ENCODE measurements at places on chromosomes 7 and 10.
A peak's percentile ranks its signal among the peaks of the same experiment; 100 is the strongest.

- peak; percentile 86 for DNase-seq
Observed at GRCh38 chr7:101953248-101953819, 135.9 kb downstream of the CUX1 start.

- DNase-seq, result no peak
Observed at GRCh38 chr7:8515640-8516185, 82.3 kb downstream of the NXPH1 start.

- no peak for DNase-seq
Observed at GRCh38 chr7:140494867-140495266, 15.6 kb upstream of the MKRN1 start.

GRCh38 chr10:7310076-7310475 is 100.8 kb downstream of the SFMBT2 start:
- DNase-seq, result no peak

- DNase-seq, result no peak
Observed at GRCh38 chr10:18178854-18179483, 38.7 kb downstream of the CACNB2 start.

DNA sequence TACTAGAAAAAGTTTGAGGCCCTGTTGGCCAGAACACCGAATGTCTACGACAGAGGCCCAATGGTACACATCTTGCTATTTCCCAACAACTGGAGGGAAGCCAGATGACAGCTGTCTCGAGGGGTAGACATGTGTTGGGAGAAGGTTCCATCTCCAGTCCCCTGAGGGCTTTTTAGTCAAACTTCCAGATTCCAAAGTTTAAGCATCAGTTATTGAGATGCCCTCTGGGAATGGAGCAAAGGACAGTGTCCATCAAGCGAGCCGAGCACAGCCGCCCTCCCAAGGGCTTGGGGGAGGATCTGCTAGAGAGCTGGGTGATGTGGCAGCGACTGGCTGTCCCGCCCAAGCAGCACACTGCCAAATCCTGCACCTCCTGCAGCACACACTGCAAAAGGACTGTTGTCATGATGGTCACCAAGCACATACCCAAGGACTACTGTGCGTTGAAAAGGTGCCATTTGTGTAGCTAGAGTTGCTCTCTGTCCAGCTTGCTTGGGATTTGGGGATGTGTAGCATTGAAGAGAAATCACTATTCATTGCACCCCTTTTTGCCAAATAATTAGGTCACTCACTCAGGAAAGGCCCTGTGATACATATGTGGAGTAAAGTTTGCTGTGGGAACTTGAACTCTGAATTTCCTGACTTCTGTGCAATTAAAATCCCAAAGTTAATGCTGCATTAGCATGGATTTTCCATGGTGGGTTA is 164.6 kb downstream of the TRIL start:
- DNase-seq, result no peak

DNA sequence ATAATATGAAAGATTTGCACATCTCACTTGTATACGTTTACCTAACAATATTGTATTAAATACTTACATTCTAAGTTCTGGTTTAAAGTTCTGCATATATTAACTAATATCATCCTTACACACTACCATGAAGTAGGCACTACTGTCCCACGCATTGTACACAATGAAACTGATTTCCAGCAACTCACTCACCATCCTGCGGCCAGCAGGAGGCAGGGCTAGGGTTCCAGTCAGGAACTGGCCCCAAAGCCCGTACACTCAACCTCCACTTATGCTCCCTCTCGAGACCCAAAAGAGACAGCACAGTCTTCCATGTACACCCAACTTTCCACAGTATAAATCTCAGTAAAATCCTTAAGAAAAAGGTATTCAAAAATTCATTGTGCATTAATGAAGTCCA is 41.4 kb downstream of the GRID1 start:
- no peak for DNase-seq

DNA sequence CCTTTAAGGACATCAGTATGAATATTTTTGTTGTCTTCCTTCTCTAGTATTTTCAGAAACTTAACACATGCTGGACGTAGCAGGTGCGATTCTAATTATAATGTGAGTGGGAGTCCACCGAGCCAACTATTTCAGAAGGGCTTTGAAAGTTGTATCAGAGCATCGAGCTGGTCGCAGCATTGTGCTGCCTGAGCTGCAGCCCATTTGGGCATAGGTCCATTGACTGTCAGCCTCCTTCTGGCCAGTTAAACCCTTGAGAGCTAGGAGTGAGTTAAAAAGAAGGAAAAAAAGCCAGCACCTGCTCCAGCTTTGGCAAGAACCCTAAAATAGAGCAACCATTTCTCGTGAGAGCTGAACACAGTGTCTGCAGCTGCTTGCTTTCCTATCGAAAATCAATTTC is 47.8 kb downstream of the SLC35G1 start:
- DNase-seq, result no peak

- no peak for DNase-seq
Observed at GRCh38 chr10:89651916-89652573, 7.0 kb upstream of the PANK1 start.

- DNase-seq, result no peak
Observed at GRCh38 chr7:5510426-5511045, 86.9 kb upstream of the TNRC18 start.

GRCh38 chr7:69067397-69067796 is 530.9 kb upstream of the AUTS2 start:
- no peak for DNase-seq
